ENCODE measurements at places on chromosomes 12 and 14.

DNA sequence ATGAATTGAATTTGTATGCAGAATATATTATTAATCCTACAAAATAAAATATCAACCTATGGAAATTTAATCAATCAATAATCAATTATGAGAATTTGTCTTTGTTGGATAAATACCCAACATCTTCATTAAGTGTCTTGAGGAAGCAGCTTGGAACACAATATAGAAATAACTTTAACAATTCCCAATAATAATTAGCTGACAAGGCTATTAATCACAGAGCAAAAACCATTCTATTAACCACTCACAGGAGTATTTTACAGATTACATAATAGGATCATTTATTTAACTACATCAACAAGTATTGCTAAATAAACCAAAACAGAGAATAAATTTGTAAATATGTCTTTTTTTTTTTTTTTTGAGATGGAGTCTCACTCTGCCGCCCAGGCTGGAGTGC lies 190.3 kb downstream of the CEP128 start:
- no peak for DNase-seq

DNA sequence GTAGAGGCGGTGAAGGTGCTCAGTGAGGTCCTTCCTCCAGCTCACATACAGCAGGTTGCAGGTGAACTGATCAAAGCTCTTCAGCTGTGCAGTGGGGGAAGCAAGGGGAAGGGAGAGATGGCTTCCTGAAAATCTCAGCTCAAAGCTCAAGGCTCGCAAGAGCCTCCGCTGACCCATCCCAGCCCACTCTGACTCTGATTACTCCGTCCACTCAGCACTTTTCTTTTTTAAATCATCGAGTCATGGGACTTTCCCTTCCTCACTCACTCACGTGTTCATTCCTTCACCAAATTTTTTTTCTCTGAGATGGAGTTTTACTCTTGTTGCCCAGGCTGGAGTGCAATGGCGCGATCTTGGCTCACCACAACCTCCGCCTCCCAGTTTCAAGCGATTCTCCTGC lies 4.7 kb downstream of the ABCD4 start:
- DNase-seq = no peak

GRCh38 chr12:105083551-105084105 lies 630 bp downstream of the ALDH1L2 start:
- DNase-seq = no peak

DNA sequence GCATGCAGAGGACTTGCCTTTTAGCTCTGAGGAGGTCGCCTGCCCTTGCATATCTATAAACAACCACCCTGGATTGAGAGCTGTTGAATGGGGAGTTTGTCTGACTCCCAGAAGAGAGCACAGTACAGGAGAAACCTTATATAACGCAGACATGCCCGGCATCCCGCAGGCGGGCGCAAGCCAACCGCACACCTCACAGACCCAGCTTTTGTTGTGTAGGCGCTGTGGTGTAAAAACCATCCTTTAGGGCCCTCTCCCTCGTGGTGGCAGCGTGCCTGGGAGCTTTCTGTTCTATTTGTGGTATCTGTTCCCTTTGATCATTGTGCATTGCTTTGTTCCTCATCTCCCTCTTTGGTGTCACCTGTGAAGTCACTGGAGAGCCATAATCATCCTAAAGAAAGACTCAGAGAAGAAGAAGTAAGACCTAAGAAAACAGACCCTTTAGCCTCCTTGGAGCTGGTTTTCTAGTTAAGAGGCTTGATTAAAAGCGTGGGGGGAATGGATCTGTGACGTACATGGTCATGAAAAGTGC lies 77.7 kb downstream of the ETV6 start:
- DNase-seq = no peak

- DNase-seq = no peak
These were observed 76.7 kb downstream of the GALC start for GRCh38 chr14:87916103-87916885.

DNA sequence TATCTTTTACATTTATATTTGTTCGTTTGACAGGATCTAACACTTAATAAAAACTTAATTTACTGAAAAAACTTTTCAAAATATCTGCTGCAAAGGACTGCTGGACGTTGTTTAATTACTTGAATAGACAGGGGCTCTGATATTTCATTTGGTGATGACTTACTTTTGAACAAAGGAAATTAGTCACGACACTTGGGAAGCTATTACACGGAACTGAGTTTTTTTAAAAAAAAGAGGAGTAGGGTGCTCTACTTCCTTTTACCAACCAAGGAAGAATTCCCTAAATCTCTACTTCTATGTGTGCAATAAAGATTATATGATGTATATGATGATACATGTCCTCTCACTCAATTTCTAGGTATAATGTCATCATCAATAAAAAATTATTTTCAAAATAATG lies 4.7 kb downstream of the FGD6 start:
- no peak for DNase-seq

Data from GM19239 (cell line).